Stimulated activated CD4-positive, alpha-beta T cell treated with anti-CD3 and anti-CD28 coated beads, Interleukin-15, amount 100 ng/mL, for 1 hour (primary cell): ENCODE measurements at places on chromosomes 1 and 21.

- DNase-seq, result no peak
These were observed 307.8 kb upstream of the USP25 start for GRCh38 chr21:15421947-15422346.

DNA sequence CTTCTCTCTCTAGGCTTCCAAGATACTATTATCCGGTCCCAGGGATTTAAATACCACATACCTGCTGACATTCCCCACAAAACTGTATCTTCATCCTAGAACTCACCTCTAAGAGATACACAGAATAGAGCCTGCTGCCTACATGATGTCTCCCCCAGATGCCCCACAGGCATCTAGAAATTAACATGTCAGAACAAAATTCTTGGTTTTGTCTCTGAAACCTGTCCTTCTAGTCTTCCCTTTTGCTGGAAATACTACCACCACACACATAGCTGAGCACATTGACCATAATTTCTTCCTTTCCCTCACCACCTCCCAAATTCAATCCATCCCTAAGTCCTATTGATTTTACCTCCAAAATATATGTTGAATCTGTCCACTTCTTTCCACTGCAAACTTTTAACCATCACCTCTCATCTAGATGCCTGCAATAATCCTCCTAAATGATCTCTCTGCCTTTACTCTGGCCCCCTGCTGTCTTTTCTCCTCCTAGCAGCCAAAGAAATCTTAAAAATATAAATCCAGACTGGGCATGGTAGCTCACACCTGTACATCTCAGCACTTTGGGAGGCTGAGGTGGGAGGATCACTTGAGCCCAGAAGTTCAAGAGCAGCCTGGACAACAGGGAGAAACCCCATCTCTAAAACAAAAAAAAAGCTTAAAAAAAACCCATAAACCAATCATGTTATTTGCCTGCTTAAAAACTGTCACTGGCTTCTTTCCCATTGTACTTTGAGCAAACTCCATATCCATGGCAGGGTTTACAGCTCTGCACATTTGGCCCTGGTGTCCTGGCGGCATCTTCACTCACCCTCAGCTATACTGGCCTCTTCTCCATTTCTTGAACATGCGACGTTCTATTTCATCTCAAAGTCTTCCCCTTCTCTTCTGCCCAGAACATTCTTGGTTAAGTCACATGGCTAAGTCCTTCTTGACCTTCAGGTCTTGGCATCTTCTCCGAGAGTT, 6.2 kb upstream of the FAM76A start:
- no peak for DNase-seq

DNA sequence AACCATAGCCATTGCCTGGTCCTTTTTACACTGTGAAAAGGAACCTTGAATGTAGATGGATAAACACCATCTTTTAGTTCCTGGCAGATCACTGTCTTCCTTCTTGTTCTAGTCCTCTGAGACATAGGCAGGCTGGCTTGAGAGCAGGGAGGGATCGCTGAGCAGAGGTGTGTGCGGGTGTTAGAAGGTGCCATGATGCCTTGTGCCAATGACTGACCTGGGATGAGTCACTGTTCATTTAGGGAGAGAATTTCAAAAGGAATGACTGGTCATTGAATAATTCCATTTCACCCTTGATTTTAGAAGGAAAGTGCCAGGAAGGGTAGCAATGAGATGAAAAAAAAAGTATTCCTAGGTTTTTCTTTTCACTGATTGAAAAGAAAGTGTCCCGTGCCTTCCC, 383.9 kb downstream of the KIF26B start:
- DNase-seq, result no peak

- no peak for DNase-seq
These were observed 78.5 kb downstream of the PLXNA2 start for GRCh38 chr1:208165659-208166058.
